ENCODE measurements at places on chromosomes 16 and 17.
A peak's percentile ranks its signal among the peaks of the same experiment; 100 is the strongest.

GRCh38 chr16:66970775-66971720 lies 10.0 kb downstream of the CES3 start:
- no peak for DNase-seq

DNA sequence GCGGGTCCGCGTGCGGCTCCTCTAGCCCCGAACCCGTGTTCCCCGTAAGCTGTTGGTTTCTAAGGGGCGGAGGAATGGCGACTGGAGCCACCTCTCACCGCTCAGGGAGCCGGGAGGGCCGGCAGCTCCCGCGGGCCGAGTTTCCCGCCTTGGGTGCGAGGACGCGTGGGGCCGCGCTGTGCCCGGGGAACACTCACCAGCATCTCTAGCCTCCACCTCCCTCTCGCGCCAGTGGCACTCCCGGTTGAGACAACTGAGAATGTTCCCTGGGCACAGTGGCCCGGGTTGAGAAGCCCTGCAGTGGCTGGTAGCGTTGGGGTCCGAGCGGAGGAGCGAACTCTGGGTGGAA lies 560 bp downstream of the TELO2 start:
- DNase-seq, result no peak

DNA sequence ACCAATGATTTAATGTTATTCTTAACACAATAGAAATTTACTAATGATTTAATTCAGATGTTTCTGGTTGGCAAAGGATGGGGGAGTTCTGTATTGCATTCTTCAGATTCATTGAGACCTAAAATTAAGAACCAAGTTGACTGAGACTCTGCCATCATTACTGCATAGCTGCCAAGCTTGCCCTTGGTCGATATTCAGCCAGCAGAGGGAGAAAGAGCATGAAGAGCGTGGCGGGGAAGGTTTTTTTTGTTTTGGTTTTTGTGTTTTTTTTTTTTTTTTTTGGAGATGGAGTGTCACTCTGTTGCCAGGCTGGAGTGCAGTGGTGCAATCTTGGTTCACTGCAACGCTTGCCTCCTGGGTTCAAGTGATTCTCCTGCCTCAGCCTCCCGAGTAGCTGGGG lies 659.4 kb upstream of the EEF2KMT start:
- DNase-seq, result no peak

GRCh38 chr17:67569873-67570272 lies 147.9 kb upstream of the NOL11 start:
- DNase-seq, result no peak

GRCh38 chr17:8176197-8176940 lies at the start of gene TMEM107:
Gene TMEM107 (minus strand): TSS chr17:8176380. CDS start chr17:8176286, 94 bp downstream.
- peak; percentile 78 for DNase-seq

DNA sequence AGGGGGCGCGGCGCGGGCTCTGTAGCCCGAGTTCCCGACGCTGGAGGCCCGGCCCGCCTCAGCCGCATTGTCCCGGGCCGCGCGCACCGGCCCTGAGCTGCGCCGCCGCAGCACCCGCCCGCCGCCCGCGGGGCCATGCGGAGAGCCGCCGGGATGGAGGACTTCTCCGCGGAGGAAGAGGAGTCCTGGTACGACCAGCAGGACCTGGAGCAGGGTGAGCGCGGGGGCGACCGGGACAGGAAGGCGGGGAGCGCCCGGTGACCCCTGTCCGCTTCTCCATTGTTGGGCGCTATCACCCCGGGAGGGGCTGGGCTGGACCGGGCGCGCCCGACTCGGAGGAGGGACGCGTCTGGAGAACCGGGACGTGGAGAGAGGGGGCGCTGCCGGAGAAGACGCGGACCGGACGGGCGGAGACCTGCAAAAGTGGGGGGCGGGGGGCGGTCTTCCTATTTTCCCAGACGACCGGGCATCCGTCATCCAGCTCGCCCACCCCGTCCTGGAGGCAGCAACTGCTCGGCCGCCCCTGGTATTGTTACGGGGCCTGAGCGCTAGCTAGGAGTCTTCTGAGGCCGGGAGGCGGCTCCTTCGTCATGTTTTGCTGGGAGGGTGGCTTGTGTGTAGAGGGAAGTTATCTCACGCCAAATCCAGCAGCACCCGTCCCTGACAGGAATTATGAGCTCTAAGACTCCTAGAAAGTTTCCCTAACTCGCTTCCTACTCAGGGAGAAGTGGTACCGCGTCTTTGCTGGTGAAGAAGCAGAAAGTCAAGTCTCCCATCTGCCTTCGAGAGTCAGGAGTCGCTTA lies 678 bp downstream of the CDR2L start:
- DNase-seq, result no peak

GRCh38 chr17:12736526-12736925 lies 52.8 kb upstream of the ARHGAP44 start:
- no peak for DNase-seq

DNA sequence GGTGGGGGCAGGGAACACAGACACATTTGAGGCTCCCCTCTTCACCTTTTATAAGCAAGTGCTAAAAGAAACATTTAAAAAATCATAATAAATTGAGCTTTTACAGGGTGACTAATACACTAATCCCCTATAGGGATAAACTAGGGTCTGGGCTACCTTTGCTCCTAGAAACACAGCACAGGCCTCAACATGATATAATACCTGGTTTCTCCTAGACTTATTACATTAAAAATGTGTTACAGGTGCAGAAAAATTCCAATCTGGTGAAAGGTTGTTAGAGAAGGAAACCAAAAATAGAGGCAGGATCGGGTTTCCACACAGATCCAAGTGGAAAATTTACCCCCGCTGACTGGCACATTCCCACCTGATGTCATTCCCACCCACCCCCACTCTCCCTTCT lies 124.7 kb upstream of the NOG start:
- no peak for DNase-seq

DNA sequence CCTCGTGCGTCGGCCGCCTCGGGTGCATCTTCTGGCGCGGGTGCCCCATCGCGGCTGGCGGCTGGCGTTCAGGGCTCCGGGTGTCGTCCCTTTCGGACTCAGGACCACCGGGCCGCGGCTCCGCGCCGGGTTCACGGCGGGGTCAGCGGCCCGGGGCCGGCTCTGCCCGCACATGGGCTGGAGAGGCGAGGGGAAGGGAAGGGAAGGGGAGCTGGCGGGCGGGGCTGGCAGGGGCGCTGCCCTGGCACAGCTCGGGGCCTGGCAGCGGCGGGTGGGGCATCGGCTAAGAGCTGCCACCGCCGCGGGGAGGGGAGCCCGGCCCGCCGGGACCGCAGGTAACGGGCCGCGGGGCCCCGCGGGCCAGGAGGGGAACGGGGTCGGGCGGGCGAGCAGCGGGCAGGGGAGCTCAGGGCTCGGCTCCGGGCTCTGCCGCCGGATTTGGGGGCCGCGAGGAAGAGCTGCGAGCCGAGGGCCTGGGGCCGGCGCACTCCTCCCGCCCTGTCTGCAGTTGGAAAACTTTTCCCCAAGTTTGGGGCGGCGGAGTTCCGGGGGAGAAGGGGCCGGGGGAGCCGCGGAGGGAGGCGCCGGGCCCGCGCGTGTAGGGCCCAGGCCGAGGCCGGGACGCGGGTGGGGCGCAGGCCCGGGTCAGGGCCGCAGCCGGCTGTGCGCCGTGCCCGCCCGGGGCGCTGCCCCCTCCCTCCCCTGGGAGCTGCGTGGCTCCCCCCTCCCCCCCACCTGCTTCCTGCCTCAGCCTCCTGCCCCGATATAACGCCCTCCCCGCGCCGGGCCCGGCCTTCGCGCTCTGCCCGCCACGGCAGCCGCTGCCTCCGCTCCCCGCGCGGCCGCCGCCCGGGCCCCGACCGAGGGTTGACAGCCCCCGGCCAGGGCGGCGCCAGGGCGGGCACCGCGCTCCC lies 646 bp downstream of the HIC1 start:
- DNase-seq, result no peak

GRCh38 chr16:67179421-67180080 lies 4.2 kb downstream of the MATCAP1 start:
- DNase-seq, result no peak

- DNase-seq, result no peak
Measured at GRCh38 chr16:17469011-17469740, 1.6 kb downstream of the XYLT1 start.

DNA sequence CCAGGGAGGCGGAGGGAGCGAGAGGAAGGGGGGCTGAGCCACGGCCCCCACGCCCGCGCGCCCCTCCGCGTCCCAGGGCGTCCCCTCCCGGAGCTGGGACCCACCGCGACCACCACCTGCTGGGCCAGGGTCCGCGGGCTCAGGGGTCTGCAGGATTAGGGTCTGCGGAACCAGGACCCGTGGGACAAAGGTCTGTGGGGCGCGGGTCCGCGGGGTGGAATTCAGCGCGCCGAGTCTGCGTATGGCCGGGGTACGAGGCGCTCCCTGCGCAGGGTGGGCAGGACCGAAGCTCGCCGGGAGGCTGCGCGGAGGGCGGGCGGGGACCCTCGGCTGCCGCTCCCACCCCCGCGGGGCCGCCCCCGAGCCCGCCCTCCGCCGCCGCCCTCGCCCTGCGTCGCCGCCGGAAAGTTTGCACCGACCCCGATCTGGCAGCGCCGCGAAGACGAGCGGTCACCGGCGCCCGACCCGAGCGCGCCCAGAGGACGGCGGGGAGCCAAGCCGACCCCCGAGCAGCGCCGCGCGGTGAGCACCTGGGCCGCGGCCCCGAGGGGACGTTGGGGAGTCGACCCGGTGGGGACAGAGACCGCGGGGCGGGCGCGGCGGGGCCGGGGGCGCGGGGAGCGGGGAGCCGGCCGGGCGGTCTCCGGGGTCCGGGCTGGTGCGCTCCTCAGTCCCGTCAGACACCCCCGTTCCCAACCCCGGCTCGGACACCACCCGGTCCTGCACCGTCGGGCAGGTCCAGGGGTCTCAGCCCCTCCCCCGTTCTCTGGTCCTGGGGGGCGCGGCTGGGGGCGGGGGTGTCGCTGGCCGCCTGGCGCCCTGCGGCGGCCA lies at the start of gene GCGR:
Gene GCGR (plus strand): TSS at position 423 of the 831 bp plus-strand sequence. CDS start 4,869 bp downstream, outside the sequence.
- DNase-seq, result no peak

GRCh38 chr16:11326084-11326736 lies 19.0 kb upstream of the RMI2 start:
- DNase-seq, result no peak

GRCh38 chr17:71496552-71496951 lies 624.3 kb upstream of the SOX9 start:
- DNase-seq, result no peak

- DNase-seq, result no peak
Measured at GRCh38 chr16:89344846-89345611, 127.5 kb downstream of the ZNF778 start.

GRCh38 chr17:879546-880442 lies 97.6 kb downstream of the MRM3 start:
- DNase-seq, result peak; percentile 46

- no peak for DNase-seq
Measured at GRCh38 chr17:55770196-55770870, 19.5 kb downstream of the PCTP start.

DNA sequence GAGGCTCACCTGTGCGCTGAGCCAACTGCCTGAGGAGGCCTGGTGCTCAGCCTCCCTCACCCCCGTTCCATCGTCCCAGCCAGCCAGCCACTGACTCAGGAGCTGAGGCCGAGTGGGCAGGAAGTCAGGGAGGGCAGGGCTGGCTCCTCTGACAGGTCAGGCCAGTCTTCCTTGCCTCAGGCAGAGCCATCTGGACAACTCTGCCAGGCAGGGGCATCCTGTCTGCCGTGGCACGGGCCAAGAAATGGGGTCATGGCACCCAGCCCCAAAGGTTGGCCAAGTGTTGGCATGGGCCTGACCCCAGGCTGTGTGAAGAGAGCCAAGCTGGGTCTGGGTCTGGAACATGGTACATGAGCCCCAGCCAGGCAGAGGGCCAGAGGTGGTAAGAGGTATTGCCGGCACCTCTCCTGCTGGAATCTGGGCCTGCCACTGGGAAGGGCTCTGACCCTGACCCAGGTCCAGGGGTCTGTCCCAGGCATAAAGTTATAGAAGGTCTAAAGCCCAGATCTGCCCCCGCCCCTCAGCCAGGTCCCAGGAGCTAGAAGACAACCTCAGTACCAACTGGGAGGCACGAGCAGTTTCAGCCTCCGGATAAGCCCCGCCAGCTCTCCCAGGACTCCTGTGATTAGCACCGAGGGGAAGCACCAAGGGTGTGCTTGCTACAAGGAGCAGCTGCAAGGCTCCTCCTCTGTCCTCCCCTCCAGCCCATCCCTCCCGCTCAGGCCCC lies 2.5 kb upstream of the VASN start:
- no peak for DNase-seq

Measured in activated T-cell treated with anti-CD3 and anti-CD28 coated beads for 4 hours (primary cell).